ENCODE measurements at places on chromosomes 3 and 15.

DNA sequence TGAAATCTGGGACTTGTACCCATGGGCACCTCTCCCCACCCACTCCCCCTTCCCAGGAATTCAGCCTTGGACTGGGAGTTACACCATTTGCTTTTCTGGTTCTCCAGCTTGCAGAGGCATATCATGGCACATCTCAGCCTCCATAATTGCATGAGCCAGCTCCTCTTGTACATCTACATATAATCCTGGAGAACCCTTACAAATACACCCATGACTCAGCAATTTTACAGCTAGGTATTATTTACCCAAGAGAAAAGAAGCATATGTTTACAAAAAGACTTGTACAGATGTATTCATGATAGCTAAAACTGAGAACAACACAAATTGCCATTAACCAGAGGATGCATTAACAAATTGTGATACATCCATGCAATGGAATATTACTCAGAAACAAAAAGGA, 58.4 kb downstream of the RPLP1 start:
- DNase-seq = no peak

GRCh38 chr3:193829781-193830180, 236.8 kb downstream of the OPA1 start:
- no peak for DNase-seq

GRCh38 chr3:184110316-184110725, 13.5 kb downstream of the HTR3E start:
- DNase-seq = peak; percentile 45

- no peak for DNase-seq
These were observed 6.8 kb downstream of the IL17RD start for GRCh38 chr3:57158325-57158724.
